ENCODE measurements at places on chromosomes 2 and 18. TPM values are rescaled to one million over a fixed set of nuclear protein-coding genes. Genes with fewer than 3 reads are reported as not detected.

Gene CSRNP3
- not detected for polyA plus RNA-seq

Gene TMEM178A
- polyA plus RNA-seq, result 1.5 TPM

Gene REG3A
- polyA plus RNA-seq, result not detected

DNA sequence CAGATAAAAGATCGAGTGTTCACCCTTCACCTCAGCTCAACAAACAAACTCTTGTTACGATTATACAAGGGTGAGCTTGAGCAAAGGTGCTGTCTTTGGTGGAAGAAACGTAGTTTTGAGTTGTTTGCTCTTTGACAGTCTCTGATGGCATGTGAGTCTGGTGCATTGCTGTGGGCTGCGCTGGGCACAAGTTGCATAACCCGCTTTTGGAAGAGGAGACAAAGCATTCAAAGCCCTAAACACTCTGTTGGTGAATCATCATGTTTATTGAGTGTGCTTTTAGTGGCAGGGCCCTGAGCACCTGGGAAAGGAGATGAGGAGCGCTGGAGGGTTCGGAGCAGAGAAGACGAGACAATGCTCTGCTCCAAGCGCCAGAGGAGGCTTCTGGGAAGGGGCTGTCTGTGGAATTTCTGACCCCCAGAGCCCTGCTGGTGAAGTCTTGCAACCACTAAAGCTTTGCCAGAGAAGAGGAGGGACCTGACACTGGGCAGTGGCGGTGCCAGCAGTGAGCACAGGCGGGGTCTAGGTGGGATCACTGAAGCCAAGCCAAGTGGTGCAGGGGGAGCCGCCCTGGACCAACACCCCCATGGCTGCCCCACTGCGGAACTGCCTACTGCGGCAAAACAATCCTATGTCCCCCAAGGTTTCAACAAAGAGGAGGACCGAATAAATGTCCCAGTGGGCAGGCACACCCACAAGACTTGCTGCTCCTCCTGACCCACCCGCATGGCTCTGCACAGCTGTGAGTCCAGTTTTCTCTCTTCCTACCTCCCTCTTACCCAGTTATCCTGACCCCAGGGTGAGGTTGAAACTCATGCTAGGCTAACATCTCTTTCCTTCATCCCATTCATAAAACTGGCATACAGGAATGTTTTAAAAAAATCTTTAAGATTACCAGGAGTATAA is 64.0 kb downstream of the TNFRSF11A start:
- no peak for DNase-seq

GRCh38 chr18:55452123-55452611 is 135.8 kb downstream of the TCF4 start:
- DNase-seq, result no peak

GRCh38 chr2:60354713-60355112 is 198.7 kb downstream of the BCL11A start:
- DNase-seq, result no peak

DNA sequence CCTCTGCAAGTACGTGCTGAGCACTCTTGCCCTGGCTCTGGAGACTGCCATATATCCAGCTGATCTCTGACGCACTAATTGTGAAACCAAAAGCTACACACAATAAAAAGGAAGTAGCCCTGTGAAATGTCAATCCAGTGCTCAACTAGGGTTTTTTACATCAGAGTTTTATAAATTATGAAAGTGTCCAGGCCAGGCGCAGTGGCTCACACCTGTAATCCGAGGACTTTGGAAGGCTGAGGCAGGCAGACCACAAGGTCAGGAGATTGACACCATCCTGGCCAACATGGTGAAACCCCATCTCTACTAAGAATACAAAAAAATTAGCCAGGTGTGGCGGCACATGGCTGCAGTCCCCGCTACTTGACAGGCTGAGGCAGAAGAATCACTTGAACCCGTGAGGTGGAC is 24.5 kb upstream of the PEX13 start:
- no peak for DNase-seq

- DNase-seq, result no peak
These were observed 219.9 kb upstream of the FBXO11 start for GRCh38 chr2:48126162-48126561.

- DNase-seq, result no peak
These were observed 43.0 kb downstream of the FBXO48 start for GRCh38 chr2:68423966-68424650.

- DNase-seq, result no peak
These were observed 701.4 kb downstream of the ERBB4 start for GRCh38 chr2:211837206-211837605.

Gene C1GALT1C1L
- polyA plus RNA-seq, result 0.38 TPM

GRCh38 chr2:150357770-150358467 is 129.5 kb downstream of the RND3 start:
- no peak for DNase-seq

GRCh38 chr2:38438133-38438882 is 61.2 kb upstream of the ATL2 start:
- no peak for DNase-seq

Gene ACTG2
- polyA plus RNA-seq, result not detected
